ENCODE measurements at places on chromosomes 5 and 9.

DNA sequence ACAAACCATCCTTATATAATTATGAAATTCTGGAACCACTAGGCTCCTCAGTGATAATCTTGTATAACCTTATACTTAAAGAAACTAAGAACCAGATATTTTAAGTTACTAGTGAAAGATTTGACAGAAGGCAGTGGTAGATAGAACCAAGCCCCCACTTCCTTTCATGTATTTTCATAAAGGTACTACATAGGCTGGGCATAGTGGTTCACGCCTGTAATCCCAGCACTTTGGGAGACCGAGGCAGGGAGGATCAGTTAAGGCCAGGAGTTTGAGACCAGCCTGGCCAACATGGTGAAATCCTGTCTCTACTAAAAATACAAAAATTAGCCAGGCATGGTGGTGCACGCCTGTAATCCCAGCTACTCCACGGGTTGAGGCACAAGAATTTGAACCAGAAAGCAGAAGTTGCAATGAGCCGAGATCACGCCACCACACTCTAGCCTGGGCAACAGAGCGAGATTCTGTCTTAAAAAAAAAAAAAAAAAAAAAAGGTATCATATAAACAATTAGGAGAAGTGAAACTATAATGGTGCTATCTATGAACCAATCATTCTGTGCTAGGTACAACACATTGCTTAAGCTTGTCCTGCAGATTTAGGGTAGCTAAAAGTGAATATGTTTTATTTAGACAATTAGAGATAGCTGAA lies 27.9 kb upstream of the DTWD2 start:
- DNase-seq: no peak

DNA sequence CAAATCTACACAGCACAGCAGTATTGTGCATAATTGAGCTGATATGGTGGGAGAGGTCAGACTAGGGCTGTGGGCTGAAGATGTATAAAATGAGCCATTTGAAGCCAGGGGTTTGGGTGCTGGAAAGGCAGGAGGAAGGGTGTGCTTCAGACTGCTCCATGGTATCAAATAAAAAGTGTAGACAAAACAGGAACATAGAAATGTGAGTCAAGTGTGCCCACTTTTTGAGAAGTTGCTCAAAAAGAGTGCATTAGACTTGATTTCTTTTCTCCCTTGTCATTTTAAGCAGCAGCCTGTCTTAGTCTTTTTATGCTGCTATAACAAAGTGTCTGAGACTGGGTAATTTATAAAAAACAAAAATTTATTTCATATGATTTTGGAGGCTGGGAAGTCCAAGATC lies 55.8 kb upstream of the ZFAND5 start:
- DNase-seq: no peak

DNA sequence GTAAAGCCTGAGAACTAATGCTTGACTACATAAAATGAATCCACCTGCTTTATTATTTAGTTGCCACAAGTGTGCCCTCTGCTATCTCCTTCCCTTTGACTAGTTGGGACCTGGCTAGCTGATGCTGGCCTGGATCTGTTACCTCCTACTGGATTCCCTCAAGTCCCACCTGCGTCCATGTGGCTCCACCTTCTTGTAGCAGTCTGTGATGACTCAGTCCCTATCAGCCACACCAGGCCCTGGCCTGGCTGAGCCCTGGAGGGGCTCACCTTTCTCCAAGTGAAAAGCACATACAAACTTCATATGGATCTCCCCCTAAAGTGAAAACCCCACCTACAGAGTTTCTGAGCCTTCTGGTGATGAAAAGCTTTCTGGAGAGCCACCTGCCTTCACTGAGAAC lies 611.4 kb downstream of the SEMA5A start:
- DNase-seq: no peak

DNA sequence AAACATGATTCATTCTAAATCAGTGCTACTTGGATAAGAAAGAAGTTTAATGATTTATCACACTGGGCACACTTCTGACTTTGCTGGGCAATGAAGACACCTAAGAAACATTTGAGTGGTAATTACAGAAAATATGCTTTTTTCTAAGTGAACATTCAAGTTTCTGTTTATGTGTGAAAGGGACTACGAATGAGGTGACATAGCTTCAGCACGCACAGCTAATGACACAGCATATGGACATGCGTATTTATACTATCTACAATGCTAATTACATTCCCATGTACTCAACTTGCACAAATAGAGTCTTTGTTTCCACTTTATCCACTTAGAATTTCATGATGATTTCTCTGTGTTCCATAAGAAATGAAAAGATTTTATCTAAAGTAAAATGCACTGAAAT lies 40.6 kb downstream of the FREM1 start:
- DNase-seq: no peak

DNA sequence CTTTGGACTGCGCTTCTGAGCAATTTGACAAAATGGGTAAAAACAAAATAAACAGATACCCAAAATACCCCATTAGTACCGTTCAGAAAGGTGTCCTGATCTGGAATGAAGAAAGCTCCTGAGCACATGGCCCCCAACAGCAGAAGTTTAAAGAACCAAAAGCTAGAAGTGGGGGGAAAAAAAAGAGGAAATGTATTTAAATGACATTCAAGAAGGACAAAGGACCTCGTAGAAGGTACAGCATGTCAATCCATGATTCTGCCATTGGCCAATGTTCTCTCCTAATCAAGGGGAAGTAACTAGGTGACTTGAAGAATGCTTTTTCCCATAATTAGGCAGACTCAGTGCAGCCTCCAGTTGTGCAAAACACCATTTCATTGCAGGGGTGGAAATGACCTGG lies 78.6 kb downstream of the SERINC5 start:
- DNase-seq: no peak

GRCh38 chr5:80686757-80687156 lies 32.0 kb upstream of the DHFR start:
- DNase-seq: no peak

- DNase-seq: no peak
Measured at GRCh38 chr5:179824745-179825112, 4.0 kb downstream of the SQSTM1 start.

- no peak for DNase-seq
Measured at GRCh38 chr5:78600687-78601414, 47.7 kb downstream of the LHFPL2 start.

DNA sequence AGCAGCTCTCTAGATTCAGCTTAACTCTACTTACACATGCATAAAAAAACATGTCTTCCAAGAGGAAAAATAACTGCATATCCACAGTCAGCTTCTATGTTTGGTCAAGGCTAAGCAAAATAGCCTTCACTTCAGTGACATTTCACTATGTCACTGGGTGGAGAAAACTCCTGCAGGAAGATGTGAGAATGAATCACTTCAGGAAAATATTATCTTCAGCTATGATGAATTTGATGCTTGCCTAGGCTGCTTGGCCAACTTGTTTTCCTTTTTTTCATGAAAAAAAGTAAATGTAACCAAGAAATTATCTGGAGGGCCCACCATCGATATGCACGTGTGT lies 143.0 kb upstream of the ZNF608 start:
- no peak for DNase-seq
